ENCODE measurements at places on chromosomes 16 and 17.

- DNase-seq = no peak
These were observed 506.7 kb downstream of the HAPSTR1 start for GRCh38 chr16:9597967-9598730.

GRCh38 chr17:6823011-6823442, 8.5 kb downstream of the TEKT1 start:
- no peak for DNase-seq

- DNase-seq = no peak
These were observed 63.2 kb downstream of the N4BP1 start for GRCh38 chr16:48546774-48547173.

- no peak for DNase-seq
These were observed 6.8 kb downstream of the USH1G start for GRCh38 chr17:74916136-74916850.

GRCh38 chr17:61395409-61395982, 4.1 kb upstream of the TBX2 start:
- DNase-seq = peak; percentile 89

DNA sequence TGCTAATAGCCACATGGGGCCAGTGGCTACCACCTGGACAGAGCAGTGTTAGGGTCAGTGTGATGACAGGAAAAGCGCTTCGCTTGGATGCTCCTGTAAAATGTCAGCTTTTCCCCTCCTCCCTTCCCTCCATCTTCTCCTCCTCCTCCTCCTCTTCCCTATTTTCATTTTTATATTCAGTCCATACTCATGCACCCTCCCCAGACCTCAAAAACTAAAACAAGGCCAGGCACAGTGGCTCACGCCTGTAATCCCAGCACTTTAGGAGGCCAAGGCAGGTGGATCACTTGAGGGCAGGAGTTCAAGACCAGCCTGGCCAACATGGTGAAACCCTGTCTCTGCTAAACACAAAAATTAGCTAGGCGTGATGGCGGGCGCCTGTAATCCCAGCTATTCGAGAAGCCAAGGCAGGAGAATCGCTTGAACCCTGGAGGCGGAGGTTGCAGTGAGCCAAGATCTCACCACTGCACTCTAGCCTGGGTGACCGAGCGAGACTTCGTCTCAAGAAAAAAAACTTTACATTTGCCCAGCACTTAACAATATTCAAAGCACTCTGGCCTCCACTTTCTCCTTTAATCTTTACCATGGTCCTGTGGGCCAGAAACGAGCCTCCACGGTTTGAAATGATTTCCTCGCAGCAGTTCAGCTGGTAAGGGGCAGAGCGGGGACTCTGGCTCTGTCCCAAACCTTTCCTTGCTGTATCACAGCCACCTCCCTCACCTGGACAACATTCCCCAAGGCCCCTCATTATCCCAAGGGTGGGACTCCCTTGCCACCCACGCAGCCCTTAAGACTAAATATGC, 21.8 kb downstream of the ANKRD40 start:
- DNase-seq = no peak

GRCh38 chr16:71851746-71852145, 6.0 kb downstream of the ATXN1L start:
- DNase-seq = no peak

DNA sequence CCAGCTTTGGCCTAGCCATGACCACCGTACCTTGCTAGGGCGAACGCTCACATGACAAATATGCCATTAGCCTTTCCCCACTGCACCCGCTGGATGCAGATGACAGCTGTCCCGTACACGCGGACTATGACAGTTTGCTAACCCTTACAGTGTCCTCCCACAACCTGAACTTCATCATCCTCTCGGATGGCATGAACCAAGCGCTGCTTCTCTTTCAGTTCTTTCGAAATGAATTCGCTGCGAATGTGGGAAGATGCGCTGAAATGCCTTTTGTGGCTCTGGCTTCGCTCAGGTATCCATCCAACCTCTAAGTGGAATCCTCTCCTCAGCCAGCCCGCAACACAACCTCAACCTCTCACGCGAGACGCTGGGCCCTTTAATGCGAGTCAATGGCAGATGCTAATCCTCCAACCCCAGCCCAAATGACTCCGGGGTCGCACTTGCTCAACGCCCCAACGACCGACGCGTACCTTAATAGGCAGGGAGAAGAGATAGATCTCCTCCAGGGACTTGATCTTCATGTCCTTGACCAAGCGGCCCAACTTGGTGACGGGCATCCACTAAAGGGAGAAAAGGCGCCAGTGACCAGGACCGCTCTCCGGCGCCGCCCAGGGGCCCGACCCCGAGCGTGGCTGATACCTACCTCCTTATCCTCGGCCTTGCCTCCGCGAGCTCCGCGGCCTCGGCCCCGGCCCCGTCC, 670 bp downstream of the RPS2 start:
- DNase-seq = no peak

DNA sequence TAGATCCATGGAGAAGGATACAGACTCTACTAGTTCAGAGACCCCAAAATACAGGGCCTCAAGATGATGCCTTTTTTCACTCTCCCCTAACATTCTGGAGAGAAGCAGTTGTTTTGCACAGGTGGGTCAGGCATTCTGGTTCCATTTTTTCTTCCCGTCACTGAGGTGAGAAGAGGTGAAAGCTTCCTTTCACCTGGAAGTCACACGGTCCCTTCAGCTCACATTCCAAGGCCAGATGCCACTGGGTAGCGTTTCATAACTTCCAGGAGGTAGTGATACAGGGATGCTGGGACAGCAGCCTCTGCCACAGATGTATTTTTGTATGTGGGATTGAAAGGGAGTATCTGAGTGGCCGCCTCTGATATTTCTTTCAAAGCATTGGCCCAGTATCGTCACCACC, 1.9 kb downstream of the CDK10 start:
- no peak for DNase-seq

- DNase-seq = no peak
These were observed 2.3 kb downstream of the SLC5A11 start for GRCh38 chr16:24848065-24848464.

- DNase-seq = no peak
These were observed 2.0 kb upstream of the KRT38 start for GRCh38 chr17:41442739-41443138.

DNA sequence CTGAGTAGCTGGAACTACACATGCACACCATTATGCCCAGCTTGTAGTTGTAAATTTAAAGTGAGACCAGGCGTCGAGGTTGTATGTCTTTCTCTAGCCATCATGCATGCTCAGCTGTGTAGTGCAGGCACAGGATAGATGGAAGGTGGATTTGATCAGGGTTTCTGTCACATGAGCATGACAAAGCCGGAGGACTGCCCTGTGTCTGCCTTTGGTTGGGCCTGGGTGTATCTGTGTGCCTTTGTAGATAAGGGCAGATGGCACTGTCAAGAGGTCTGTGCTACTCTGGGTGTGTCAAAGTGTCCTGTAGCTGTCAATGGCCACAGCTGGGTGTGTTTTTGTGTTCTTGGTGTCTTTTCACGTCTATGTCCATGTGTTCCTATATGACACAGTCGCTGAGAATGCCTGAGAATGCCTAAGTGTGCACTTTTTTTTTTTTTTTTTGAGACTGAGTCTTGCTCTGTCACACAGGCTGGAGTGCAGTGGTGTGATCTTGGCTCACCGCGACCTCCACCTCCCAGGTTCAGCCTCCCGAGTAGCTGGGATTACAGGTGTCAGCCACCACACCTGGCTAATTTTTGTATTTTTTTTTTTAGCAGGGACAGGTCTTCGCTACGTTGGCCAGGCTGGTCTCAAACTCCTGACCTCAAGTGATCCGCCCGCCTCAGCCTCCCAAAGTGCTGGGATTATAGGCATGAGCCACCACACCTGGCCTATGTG, 4.1 kb upstream of the NAGS start:
- DNase-seq = no peak

DNA sequence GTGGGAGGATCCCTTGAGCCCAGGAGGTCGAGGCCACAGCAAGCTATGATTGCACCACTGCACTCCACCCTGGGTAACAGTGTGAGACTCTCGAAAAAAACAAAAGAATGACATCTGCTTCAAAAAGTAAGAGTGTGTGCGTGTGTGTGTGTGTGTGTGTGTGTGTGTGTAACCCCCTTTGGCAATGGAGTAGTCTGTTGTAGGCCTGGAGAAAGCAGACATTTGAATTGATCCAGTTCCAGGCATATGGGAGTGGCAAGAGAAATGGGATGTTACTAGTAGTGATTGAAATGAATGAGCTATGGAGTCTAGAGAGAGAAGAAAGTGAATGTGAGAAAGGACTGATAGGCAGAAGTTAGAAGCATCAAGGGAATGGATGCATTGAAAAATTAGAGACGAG, 9.9 kb downstream of the CASC3 start:
- DNase-seq = no peak

- no peak for DNase-seq
These were observed 57.8 kb upstream of the TMEM97 start for GRCh38 chr17:28261219-28261618.

GRCh38 chr16:62829607-62830006, 793.4 kb upstream of the CDH8 start:
- DNase-seq = no peak

DNA sequence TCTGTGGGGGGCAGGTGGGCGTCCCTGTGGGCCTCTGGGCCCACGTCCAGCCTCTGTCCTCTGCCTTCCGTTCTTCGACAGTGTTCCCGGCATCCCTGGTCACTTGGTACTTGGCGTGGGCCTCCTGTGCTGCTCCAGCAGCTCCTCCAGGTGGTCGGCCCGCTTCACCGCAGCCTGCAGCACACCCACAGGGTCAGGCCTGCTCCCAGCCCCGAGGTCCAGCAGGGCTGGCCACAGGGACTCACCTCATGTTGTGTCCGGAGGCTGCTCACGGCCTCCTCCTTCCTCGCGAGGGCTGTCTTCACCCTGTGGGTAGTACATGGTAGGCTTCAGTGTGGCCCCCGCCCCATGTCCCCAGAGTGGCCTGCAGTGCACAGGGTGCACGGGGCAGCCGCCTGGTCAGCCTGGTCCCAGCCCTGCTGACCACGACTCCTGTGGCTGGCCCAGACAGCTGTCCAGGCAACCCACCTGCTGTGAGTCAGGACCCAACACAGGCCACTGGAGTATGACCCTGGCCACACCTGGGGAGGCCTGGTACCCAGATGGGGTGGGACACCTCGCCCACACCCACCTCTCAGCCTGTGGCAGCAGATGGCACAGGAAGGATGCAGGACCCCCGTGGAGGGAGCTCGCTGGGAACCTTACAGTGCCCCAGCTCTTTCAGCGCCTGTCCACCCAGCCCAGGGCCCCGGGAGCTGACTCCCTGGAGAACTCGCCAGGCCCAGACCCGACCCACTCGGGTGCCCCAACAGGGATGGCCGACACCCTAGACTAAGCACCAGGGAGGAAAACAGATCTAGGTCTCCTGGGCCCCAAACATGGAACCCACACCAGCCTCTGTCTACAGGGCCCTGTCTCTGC, 23.9 kb upstream of the AATK start:
- peak; percentile 85 for DNase-seq

DNA sequence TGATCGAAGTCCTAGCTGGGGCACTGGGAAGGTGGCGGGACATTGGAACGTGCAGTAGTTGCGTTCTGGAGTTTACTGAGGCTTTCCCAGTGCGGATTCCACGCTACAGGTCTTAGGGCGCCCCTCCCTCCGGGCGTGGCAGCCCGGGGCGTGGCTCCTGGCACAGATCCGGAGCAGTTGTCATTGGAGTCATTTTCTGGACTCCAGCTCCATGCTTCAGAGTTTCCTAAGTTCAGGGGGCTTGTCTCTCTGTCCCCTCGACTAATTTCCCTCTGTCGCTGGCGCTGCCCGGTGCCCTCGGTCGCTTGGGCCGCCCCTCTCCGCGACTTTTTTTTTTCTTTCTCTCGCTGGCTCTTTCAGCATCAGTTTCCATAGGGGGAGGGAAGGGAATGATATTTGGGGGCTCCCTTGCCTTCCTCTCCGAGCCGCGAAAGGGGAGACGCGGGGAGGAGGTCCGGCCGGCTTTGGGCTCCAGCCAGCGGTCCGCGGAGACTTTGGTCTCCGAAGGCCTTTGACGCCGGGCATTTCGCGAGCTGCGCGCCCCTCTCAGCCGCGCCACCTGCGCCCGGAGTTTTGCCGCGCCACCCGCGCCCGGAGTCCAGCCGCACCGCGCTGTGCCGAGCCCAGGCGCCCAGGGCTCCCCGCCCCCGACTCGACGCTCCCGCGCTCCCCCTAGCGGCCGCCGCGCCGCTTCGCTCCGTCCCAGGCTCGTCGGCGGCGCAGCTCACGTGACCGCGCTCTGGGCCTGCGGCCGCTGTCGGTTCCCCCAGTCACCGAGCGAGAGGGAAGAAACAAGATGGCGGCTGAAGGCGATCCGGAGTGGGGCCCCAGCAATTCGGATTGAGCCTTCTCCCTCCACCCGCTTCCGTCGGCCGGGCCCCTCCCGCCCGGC, at the start of gene BPTF:
Gene BPTF (plus strand): TSS at position 769 of the 892 bp plus-strand sequence. CDS start 222 bp downstream, outside the sequence.
- DNase-seq = peak; percentile 96

GRCh38 chr16:69404275-69404805, 18.5 kb upstream of the TERF2 start:
- no peak for DNase-seq

- DNase-seq = peak; percentile 82
These were observed 4.0 kb upstream of the WNT3 start for GRCh38 chr17:46822388-46822921.

DNA sequence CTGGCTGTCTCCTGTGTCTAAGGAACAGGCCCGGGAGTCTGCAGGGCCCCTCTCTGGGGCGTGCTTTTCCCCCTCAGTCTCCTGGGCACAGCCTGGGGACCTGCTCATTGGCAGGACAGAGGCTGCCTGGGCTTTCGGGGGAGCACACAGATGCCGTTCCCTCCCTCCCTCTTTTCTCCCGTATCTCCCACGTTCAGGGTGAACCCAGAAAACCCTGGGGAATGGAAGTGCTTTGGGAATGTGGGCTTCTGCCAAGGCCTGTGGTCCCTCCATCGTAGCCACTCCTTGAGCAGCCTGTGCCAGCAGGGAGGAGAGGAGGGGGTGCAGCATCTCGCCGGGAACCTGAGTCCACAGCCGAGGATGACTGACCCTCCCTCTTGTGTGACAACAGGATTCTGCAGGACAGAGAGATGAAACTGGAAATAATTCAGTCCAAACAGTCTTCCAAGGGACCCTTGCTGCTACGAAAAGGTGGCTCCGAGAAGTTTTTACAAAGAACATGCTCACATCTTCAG, 52.0 kb downstream of the RNF213 start:
- no peak for DNase-seq

- DNase-seq = no peak
These were observed 106.5 kb downstream of the NCOR1 start for GRCh38 chr17:16108871-16109270.

GRCh38 chr16:79309606-79310005, 290.9 kb downstream of the MAF start:
- no peak for DNase-seq

DNA sequence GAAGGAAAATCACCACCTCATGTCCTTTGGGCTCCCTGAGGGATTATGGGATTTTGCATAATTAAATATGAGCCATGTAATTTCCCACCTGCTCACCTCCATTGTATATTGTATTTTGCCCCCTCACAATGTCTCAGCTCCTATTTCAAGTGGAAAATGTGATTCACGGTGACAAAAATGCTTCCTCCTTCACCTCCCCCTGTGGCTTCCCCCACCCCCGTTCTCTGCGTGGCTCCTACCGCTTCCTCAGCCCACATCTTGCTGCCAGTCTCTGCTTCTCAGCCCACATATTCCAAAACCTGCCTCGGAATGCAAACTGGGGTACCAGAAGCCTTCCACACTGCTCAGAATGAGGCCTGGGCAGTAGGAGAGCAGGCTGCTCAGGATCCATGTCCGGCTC, 394.5 kb upstream of the C16orf82 start:
- DNase-seq = no peak

- DNase-seq = no peak
These were observed 377.8 kb downstream of the SOX9 start for GRCh38 chr17:72498364-72499210.

- peak; percentile 60 for DNase-seq
These were observed 16.6 kb upstream of the DBNDD1 start for GRCh38 chr16:90035902-90036301.

- DNase-seq = no peak
These were observed 32.6 kb downstream of the CTCF start for GRCh38 chr16:67594956-67595355.

- DNase-seq = peak; percentile 4
These were observed 313.2 kb upstream of the KCNJ16 start for GRCh38 chr17:69761767-69762321.

Data from H7 (cell line).